HT-29 (cell line): ENCODE measurements at places on chromosomes 16 and 17. TPM values are rescaled to one million over a fixed set of nuclear protein-coding genes. Genes with fewer than 3 reads are reported as not detected.

DNA sequence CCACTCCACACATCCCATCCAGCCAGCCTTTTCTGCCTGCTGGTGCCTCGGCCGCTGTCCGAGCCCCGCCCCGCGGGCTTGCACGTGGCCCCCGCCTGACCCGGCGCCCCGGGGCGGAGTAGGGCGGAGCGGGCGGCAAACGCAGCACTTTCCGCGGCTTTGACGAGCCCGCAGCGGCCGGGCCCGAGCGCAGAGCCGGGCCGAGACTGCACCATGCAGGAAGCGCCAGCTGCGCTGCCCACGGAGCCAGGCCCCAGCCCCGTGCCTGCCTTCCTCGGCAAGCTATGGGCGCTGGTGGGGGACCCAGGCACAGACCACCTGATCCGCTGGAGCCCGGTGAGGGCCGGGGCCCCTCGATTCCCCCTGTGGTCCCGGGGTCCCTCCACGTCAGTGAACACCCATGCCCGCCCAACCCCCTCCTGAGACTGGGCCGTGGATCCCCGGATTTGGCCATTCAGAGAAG lies at the start of gene HSF4:
TSS of gene HSF4 (plus strand) at position 147 of the 463 bp plus-strand sequence. CDS start at position 214, 67 bp downstream.
- DNase-seq, result peak; percentile 77

GRCh38 chr17:81250286-81251093 lies 11.4 kb downstream of the NDUFAF8 start:
- no peak for DNase-seq

The MMP15 gene
- 75.9 and 94.1 TPM in 2 replicates for total RNA-seq

The SDK2 gene
- not detected in 2 replicates for total RNA-seq

The OR1A1 gene
- not detected in 2 replicates for total RNA-seq

The LIMD2 gene
- 2.2 and 2.8 TPM in 2 replicates for total RNA-seq

DNA sequence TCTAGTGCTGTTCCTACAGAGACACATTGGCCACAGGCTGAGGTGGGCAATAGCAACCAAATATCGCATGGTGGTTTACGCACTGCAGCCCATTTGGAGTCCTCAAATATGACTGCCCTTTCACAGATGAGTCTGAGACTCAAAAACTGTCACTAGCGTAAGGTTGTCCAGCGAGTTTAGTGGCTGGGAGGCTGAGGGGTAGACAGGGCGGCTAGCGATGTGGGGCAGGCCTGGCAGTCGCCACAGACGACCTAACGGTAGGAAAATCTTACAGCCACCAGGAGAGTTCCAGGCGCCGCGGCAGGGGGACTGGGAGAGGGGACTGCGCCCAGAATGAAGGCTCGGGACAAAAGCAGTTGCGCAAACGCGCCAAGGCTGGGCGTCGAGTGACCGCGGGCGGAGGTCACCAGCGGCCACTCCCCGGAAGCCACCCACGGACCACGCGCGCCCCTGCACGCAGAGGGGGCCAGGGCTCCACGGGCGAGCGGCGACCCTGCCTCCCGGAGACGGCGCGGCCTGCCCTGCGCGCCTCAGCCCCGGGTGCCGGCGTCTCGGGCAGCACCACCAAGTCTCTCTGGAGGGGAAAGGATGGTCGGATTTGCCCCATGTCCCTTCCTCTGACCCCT lies 699 bp upstream of the MAP1LC3B start:
- peak; percentile 38 for DNase-seq

The SOX15 gene
- 0.70 TPM in 1 of 2 replicates, not detected in the other for total RNA-seq

The KRTAP4-6 gene
- not detected in 2 replicates for total RNA-seq
